Hypothalamus (tissue), 51 donors: ENCODE measurements at places on chromosomes 5 and 9.

- no peak for DNase-seq
These were observed 114.5 kb upstream of the NR5A1 start for GRCh38 chr9:124621371-124622328.

- no peak for DNase-seq
These were observed 83.1 kb upstream of the MAST4 start for GRCh38 chr5:66513130-66513529.

GRCh38 chr5:58849921-58850667, 267.2 kb downstream of the RAB3C start:
- DNase-seq = no peak

GRCh38 chr5:15902066-15902465, 277.5 kb downstream of the MARCHF11 start:
- no peak for DNase-seq

DNA sequence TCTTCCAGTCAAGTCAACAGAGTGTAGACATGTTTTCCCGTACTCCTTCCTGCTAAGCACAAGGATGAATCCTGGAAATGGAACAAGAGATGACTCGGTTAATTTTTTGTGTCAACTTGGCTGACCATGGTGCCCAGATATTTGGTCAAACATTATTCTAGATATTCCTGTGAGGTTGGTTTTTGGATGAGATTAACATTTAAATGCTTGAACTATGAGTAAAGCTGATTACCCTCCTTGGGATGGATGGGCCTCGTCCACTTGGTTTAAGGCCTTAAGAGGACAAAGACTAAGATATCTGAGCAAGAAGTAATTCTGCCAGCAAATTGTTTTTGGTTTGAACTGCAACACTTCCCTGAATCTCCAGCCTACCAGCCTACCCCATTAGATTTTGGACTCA, 338.1 kb upstream of the MSX2 start:
- DNase-seq = no peak

DNA sequence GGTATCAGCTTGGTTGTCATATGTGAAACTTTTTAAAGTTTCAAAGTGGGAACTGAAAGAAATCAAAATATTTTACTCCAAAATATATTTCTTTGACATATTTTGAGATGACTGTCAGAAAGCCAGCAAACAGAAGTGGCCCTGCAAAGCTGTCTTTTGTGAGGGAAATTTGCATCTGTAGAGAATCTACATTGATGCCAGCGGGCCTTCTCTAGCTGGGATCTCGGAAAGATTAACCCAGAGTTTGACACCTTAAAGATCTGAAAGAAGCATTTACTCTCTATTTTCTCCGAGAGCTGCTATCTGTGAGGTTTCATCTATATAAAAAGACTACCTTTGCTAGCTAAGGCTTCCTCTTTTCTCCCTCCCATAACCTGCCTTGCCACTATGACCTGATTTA, 303.6 kb downstream of the FBXL17 start:
- DNase-seq = no peak

GRCh38 chr5:5291357-5291756, 131.1 kb upstream of the ICE1 start:
- no peak for DNase-seq

- DNase-seq = no peak
These were observed 115.8 kb upstream of the SLIT3 start for GRCh38 chr5:169416583-169417196.

DNA sequence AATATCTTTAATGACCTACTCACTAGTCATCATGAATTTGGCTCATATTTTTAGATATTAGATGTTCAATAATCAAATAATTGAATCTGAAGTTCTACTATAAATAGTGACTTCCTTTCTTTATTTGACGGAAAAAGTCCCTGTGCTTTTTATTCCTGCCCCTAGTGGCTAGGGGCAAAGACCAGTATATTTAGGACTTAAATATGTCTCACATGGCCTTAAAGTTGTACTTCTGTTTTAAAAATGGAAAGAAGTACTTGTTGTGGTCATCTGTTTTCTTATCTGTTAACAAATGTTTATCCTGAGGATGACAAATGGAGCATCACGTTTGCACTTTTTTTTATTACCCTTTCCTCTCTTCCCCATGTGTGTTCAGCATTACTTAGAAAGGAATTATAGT, 89.2 kb upstream of the GRHPR start:
- no peak for DNase-seq

- DNase-seq = no peak
These were observed 56.0 kb downstream of the ZNF510 start for GRCh38 chr9:96721731-96722429.

DNA sequence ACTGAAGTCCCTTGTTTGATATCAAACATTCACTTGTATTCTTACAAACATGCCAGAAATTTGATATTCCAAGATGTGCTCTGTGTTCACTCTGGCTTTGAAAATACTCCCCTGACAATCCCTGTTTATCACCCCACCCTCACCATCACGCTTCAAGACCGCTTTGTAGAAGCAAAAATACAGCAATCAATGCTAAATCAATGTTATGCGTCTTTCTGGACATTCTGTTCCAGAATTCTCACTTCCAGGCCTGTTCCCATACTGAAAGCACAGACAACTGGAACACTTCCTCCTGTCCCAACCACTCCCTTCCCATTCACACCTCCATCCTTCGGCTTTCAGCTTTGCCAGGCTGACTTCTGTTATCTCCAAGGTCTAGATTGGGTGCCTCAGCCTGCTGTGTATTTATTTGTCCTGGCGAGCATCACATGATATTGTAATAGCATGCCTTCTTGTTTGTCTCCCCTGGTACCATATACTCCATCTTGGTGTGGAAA, 72.8 kb downstream of the SNCAIP start:
- no peak for DNase-seq

GRCh38 chr5:13976223-13976622, 31.7 kb upstream of the DNAH5 start:
- DNase-seq = no peak

DNA sequence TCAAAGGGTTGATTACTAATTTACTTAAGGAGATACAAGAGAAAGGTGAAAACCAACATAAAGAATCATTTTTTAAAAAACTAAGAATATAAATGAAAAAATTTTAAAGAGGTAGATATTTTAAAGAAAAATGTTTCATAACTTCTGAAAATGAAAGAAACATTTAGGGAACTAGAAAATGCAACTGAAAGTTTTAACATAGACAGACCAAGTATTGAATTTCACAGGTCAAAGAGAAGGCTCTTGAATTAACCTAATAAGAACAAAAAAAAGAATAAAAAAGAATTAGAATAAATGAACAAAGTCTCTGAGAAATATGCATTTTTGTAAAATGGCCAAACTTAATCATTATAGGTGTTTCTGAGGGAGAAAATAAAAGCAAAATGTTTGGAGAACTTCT, 16.1 kb upstream of the FAM174A start:
- DNase-seq = no peak

- no peak for DNase-seq
These were observed 4.5 kb downstream of the DAP start for GRCh38 chr5:10756549-10756948.

GRCh38 chr5:125276096-125276495, 529.7 kb upstream of the ZNF608 start:
- no peak for DNase-seq

GRCh38 chr9:95023217-95024003, 294.1 kb downstream of the FANCC start:
- DNase-seq = peak; percentile 38

DNA sequence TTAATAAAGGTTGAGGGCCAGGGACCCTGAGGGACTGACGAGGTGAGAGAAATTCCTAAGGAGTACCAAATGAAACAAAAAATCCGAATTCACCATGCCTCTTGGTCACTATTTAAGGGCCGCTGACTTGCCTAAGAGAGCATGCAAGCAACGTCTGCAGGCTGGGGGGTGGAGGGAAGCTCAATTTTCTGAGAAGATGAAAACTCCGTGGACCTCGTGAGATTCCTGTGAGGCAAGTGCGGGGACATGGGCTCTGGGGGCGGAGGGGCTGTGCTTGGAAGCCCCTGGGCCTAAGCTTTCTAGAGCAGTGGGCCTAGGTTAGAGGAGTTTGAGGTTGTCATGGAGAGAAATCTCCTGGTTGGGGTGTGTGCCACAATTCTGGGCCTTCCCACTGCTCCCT, 27.5 kb downstream of the NTRK2 start:
- no peak for DNase-seq
